Glutamatergic neuron (in vitro differentiated cells): ENCODE measurements at places on chromosomes 1 and 21. TPM values are rescaled to one million over a fixed set of nuclear protein-coding genes. Genes with fewer than 3 reads are reported as not detected.

DNA sequence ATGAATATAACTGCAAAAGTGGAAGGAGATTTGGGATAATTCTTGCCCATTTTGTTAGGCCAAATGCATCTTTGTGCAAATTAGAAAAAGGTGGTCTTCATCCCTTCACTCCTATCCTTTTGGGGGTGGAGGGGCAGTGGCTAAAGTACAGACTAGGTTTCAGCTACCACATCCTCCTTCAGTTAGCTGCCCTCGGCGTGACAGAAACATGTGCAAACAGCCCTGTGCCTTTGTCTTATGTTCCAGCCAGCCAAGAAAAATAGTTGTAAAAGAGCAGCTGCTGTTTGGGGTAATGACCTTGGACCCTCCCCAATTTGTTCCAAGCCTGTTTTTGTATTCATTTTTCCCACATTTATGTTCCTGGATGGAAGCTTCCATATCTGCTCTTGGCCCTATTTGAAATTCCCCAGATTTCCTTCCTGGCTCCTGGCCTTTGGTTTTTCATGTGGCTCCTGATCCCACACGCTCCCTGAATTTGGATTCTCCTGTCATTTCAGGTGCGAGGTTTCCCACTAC, 8.3 kb upstream of the LGALS8 start:
- DNase-seq, result no peak

GRCh38 chr21:15653710-15654109, 76.1 kb upstream of the USP25 start:
- DNase-seq, result no peak

GRCh38 chr1:226066415-226067078, 4.0 kb downstream of the H3-3A start:
- DNase-seq, result no peak

ACOT11 gene
- 0.32 TPM for total RNA-seq

- DNase-seq, result no peak
Observed at GRCh38 chr1:246595146-246595545, 28.9 kb downstream of the CNST start.

DNA sequence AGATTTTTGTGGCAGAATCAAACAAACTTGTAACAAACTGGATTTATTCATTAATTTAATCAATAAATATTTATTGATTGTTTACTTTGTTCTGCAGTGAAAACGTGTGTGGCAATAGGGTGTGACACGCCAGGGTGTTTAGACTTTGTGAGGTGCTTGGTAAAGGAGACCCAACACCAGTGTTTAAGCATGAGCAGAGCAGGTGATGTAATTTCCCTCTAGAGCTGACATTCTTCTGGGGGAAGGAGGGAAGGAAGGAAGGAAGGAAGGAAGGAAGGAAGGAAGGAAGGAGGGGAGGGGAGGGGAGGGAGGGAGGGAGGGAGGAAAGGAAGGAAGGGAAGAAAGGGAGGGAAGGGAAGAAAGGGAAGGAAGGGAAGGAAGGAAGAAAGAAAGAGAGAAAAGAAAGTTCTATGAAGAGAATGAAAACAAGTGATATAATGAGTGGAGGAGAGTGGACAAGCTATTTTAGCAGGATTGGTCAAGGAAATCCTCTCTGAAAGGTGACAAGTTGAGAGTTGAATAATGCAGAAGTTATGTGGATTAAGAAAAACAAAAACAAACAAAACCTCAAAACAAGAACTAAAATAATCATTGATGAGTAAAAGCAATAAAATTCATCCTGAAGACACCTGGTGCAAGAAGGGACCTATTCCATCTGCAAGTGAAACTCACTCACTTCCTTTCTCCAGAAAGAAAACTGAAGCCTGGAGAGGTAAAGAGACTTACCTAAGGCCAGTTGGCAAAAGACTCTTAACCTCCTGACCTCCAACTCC, 60.8 kb downstream of the TSEN15 start:
- DNase-seq, result no peak

ARID4B gene
- total RNA-seq, result 65.9 TPM

- DNase-seq, result no peak
Observed at GRCh38 chr1:84540759-84541158, 33.5 kb downstream of the CTBS start.

FOXD2 gene
- not detected for total RNA-seq

DNA sequence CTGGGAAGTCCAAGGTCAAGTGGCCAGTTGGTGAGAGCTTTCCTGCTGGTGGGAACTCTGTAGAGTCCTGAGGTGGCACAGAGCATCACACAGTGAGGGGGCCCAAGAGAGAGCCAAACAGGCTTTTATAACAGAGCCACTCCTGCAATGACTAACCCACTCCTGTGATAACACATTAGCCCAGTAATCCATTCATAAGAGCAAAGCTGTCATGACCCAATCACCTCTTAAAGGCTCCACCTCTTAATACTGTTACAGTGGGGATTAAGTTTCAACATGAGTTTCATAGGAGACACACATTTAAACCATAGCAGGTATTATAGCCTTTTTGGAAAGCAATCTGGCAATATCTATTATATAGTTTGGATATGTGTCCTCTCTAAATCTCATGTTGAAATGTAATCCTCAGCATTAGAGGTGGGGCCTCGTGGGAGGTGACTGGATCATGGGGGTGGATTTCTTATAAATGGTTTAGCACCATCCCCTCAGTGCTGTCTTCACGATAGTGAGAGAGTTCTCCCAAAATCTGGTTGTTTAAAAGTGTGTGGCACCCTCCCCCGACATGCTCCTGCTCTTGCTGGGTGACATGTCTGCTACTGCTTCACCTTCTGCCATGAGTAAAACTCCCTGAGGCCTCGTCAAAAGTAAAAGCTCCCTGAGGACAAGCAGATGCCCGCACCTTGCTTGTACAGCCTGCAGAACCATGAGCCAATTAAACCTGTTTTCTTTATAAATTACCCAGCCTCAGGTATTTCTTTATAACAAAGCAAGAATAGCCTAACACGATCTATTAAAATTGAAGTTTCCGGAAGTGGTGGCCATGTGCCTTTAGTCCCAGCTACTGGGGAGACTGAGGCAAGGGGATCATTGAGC, 64.5 kb downstream of the CD58 start:
- DNase-seq, result no peak

DNA sequence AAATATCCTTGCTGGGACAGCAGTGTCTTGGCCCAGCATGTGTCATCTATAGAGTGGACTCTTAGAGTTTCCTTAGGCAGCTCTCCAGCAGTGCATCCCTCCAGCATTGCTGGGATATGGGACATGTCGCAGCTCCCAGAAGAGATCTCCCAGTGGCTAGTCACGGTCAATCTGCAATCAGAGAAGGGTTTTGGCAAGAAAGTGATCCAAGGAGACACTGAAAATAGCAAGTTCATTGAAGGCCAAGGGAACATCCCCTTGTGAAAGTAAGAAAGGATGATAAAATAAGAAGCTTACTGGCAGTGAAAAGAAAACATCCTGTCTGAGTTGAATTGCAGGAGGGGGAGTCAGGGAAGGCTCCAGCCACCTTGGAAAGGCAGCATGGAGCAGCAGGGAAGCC, 19.3 kb upstream of the NPL start:
- no peak for DNase-seq

- DNase-seq, result no peak
Observed at GRCh38 chr1:47908258-47908657, 88.9 kb downstream of the TRABD2B start.
